Naive thymus-derived CD4-positive, alpha-beta T cell (primary cell): ENCODE measurements at places on chromosomes 6 and 20. TPM values are rescaled to one million over a fixed set of nuclear protein-coding genes. Genes with fewer than 3 reads are reported as not detected.

The TTPAL gene
- 18.5 TPM for total RNA-seq

The PTGIS gene
- total RNA-seq = not detected

The ADTRP gene
- total RNA-seq = 44.3 TPM

The BLOC1S5 gene
- 19.3 and 22.6 TPM in 2 replicates for total RNA-seq

The ERVFRD-1 gene
- total RNA-seq = not detected

The ZNF831 gene
- 35.5 TPM for total RNA-seq

The BEND6 gene
- 0.15 TPM for total RNA-seq

The VSX1 gene
- total RNA-seq = not detected

The BAK1 gene
- total RNA-seq = 17.7 TPM

The KHDC1L gene
- total RNA-seq = 0.38 TPM in 1 of 2 replicates, not detected in the other

The HAO1 gene
- not detected for total RNA-seq

The BTBD3 gene
- total RNA-seq = 6.1 and 7.7 TPM in 2 replicates

The TSHZ2 gene
- total RNA-seq = 42.5 TPM

The TPD52L2 gene
- 56.8 TPM for total RNA-seq

The FOXC1 gene
- not detected for total RNA-seq

The SLC17A3 gene
- not detected for total RNA-seq

The ABRACL gene
- total RNA-seq = 132 and 137 TPM in 2 replicates

The BPIFB2 gene
- total RNA-seq = not detected

The AVP gene
- not detected in 2 replicates for total RNA-seq

The BNIP5 gene
- total RNA-seq = not detected

The SLC26A8 gene
- total RNA-seq = 0.66 TPM

The SEL1L2 gene
- not detected for total RNA-seq

The SSTR4 gene
- total RNA-seq = not detected

The SIRPB1 gene
- total RNA-seq = 9.6 TPM
